NCI-H2029 (cell line): ENCODE measurements at places on chromosomes 5 and 9.

- no peak for DNase-seq
Measured at GRCh38 chr5:32520356-32520755, 65.0 kb upstream of the SUB1 start.

DNA sequence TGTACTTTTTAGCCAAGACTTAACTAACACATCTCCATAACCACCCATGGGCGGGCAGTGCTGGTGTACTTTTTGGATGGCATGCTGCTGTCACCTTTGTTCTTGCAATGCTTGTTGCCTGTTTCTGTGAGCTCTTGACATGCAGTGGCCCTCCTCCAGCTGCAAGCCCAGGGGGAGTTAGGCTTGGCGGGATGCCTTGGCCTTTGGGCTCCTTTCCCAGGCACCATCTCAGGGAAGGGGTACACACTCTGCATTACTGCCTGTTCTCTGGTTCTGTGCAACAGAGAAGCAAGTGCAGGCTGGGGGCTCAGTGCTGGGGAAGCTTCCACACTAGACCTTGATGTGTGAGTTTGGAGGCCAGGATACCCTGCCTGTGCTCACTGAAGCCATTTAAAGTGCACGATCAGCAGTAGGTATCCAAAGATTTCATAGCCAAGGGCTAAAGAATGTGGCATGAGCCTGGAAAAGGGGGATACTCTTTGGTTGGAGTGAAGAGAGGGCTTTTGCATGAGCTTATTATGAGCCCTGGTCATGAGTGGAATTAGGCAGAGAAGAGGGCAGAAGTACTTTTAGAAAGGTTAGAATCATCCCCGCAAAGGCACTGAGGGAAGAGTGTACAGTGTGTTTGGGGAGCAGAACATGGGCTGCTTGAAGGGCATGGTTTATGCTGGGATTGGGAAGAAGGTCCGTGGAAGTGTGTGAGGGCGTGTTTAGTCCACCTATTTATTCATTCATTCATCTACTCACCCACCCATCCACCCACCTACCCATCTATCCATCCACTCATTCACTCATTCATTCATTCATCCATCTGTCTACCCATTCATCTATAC lies 22.5 kb downstream of the PSAT1 start:
- DNase-seq: no peak

- DNase-seq: no peak
Measured at GRCh38 chr9:91144769-91145168, 216.9 kb downstream of the AUH start.

DNA sequence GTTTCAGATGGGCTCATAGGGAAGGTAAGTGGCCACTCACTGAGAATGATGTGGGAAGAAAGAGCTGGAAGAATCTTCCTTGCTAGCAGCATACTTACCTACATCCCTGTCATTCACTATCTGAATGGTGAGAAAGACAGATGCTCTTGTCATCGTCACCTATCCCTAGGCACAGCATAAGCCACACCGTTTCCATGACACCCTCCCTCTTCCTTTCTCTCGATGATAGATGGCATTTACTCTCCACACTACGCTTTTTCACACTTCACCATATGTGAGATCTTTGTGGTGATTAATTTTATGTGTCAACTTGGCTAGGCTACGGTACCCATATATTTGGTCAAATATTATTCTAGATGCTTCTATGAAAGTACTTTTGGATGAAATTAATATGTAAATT lies 44.4 kb upstream of the FER start:
- no peak for DNase-seq

DNA sequence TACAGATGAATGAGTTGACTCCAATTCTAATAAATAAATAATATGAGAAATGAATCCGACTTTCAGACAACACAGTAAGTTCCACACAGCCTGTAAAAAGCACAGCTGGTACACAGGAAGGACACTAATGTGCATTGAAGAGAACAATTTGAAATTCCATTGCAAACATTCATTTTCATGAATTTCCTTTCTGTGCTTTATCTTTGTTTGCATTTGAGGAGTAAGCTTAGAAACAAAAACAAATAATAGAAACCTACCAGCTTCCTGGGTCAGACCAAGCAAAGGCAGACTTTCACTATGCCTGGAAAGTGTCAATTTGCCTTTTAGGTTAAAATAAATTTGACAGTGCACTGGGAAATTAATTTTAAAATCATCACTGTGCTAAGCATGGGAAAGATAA lies 143.8 kb upstream of the VLDLR start:
- no peak for DNase-seq

GRCh38 chr5:77876862-77877502 lies 100.8 kb upstream of the TBCA start:
- no peak for DNase-seq

- no peak for DNase-seq
Measured at GRCh38 chr9:131404987-131405386, 11.1 kb downstream of the PRRC2B start.

DNA sequence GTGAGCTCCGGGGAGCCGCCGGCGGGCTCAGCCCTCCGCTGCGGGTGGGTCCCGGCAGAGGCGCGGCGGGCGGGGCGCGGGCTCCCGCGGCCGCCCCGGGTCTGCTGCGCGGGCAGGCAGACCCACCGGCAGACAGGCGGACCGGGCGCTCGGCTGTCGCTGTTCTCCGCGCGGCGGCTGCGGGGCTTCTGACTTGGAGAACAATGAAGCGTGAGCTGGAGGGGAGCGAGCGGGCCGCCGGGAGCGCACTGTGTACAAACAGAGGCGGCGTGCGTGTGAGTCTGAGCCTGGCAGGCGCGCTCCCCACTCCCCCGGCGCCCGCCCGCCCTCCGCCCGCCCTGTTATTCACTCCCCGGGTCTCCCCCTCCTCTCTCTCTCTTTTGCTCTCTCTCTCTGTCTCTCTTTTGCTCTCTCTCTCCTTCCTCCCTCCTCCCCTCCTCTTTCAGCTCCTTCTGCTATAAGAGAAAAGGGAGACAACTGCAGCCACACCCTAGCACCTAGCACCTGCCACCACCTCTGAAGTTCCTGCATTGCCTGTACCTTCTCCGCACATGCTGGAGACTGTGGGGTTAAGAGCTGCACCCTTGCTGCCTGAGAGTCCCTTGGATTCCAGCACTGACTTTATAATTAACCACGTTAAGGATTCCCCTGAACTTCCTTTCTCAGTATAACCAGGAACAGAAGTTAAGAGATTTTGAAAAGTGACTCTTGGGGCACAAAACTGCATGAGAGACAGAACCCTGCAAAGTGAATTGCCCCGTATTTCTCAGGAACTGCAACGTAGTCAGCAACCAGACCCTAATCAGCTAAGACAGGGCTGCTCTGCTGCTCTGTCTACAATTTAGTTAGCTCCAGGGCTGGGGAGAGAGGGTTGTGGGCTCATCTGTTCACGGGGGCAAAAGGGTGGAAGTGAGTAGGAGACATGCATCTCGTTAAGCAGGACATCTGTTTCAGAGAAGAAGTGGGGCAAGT lies at the start of gene EDIL3:
Gene EDIL3 (minus strand): TSS at position 277 of the 972 bp plus-strand sequence. CDS start 506 bp downstream, outside the sequence.
- no peak for DNase-seq

- no peak for DNase-seq
Measured at GRCh38 chr9:18496256-18497000, 22.5 kb downstream of the ADAMTSL1 start.

GRCh38 chr9:116387934-116388698 lies 234.5 kb downstream of the PAPPA start:
- no peak for DNase-seq

DNA sequence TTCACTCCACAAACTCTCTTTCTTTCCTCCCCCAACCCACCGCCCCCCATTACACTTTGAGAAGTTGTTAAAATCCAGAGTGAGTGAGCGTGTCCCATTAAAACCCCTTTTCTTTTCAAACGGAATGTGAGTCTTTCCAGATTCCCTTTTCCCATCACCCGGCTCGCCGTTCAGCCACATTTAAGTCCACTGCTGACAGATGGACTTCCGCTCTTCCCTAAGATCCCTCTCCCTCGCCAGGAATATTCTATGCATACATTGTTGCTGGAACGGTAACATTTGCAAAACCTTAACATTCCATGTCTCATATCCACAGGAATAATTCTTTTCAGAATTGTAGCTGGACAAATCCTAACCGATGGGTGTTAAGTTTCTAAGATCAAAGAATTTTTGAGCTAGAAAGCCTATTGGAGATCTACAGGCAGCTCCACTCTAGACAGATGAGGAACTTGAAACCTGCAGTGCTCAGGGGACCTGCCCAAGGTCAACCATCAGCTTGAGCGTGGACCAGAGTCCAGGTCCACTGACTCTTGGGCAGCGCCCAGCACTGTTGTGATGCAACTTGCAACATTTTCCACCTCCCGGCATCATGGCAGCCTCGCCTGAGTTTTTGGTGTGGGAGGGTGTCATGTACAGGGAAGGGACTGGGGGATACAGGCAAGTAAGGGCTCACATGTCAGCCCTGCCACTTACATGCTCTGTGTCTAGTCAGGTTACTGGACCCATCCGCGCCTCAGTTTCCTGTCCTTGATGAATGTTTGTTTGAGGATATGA lies 500.1 kb downstream of the CCDC171 start:
- no peak for DNase-seq

- DNase-seq: no peak
Measured at GRCh38 chr5:178090856-178091255, 22.5 kb upstream of the N4BP3 start.

DNA sequence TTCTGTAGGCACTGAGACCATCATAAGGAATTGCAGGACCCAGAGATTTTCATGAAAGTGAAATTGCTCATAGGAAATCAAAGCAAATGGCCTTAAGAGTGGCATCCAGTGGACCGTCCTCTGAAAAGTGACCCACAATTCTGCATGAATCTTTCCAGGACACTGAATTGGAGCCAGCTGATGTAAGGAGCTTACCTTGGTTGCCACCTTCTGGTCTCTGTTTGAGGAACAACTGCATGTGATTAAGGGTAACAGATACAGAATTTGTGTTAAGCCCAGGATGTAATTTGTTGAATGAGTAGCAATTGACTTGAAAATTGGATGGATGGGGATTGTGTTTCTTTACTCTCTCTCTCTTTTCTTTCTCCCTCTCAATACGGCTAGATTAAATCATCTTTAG lies 49.9 kb upstream of the GAS1 start:
- DNase-seq: no peak

- no peak for DNase-seq
Measured at GRCh38 chr9:5355226-5355625, 15.6 kb upstream of the RLN1 start.

- no peak for DNase-seq
Measured at GRCh38 chr9:134571946-134572917, 69.4 kb upstream of the COL5A1 start.

DNA sequence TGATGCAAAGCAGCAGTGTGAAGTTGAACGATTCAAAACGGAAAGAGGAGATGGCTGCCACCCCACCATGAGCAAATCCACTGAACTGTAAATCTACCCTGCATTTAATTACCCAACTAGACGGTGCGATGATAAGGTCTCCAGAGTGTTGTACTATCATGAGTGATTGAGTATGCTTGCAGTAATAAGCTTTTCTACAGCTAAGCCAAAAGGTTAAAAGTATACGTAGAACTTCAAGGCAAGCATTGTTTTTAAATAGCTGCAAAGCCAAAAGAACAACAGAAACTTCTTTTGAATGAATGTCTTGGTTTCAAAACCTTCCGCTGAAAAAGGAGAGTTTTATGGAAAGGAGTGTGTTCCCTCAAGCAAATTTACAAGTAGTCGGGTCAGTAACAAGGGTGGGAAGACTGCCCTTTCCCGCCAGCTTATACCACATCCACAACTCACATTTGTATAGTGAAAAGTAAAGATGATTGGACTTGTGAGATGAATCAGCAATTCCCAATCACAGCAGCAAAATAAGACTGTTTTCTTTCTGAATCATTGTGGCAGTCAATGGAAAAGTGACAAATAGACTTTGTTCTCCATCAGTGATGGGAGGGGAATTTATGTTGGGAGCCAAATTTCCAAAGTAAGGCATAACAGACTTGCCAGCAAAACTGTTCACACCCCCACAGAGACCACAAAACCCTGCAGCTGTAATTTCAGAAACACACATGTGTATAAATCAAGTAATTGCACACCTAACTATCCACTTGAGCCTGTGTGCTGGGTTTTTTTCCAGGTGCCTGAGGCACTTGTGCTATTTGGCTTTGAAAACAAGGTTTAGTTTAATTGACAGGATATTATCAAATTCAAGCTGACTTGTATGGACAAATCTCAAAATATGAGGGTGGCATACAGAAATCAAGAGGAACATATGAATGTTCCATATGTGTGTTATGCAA lies 407.7 kb upstream of the GRAMD2B start:
- DNase-seq: no peak

DNA sequence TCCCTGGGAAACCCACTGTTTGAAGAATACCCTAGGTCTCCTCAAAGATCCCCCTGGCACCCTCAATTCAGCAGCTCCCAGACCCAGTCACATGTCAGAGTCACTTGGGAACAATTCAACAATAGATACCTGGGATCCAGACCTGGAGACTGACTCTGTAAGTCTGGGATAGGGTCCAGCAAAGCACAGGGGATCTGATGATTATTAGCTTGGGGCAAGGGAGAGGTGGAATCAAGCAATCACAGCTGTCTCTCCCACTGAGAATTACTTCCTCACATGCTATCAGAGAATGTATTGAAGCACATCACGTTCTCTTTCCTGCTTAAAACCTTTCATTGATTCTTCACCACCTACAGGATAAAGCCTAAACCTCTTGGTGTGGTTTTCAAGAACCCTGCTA lies 5.9 kb downstream of the FAM193B start:
- DNase-seq: no peak

GRCh38 chr5:33939556-33940262 lies 3.5 kb downstream of the RXFP3 start:
- DNase-seq: no peak

DNA sequence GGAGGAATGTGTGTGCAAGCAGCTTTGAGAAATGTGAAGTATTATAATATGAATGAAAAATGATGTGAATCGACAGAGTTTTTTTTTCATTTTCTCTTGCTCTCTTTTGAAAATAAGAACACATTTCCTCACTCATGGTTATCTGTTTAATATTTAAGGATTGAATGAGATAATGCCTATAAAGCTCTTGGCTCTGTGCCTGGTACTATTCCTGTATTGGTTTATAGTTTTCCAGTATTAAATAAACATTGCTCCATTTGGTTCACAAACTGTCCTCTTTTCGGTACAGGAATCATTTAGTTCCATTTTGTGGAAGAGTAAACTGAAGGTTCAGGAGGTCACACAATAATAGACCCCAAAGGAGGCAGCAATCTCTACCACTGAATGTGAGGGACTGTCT lies 1185.5 kb upstream of the WWC1 start:
- DNase-seq: no peak

- no peak for DNase-seq
Measured at GRCh38 chr5:36631154-36631553, 24.7 kb downstream of the SLC1A3 start.

GRCh38 chr9:115359017-115359780 lies 241.2 kb upstream of the TNC start:
- DNase-seq: no peak

- peak; percentile 56 for DNase-seq
Measured at GRCh38 chr9:121860744-121861143, 209.3 kb downstream of the DAB2IP start.

- no peak for DNase-seq
Measured at GRCh38 chr5:141623186-141623585, 4.4 kb upstream of the DIAPH1 start.

GRCh38 chr5:89346573-89346972 lies 463.6 kb upstream of the MEF2C start:
- no peak for DNase-seq
